ENCODE measurements at places on chromosomes 16 and 17.

GRCh38 chr17:10739386-10739785 lies 9.6 kb upstream of the TMEM220 start:
- H3K27ac ChIP-seq: no peak overlapping the region
- DNase-seq: no peak
- peaks cover 3% of the 10 kb centered on the region for H3K4me1 ChIP-seq
- H3K4me3 ChIP-seq: no peak overlapping the region
- peaks cover 28% of the 10 kb centered on the region for H3K27me3 ChIP-seq

GRCh38 chr17:46862949-46863348 lies 11.6 kb downstream of the WNT9B start:
- no peak overlapping the region for H3K27ac ChIP-seq
- no peaks in the 10 kb centered on the region for H3K36me3 ChIP-seq
- no peak for DNase-seq
- H3K27me3 ChIP-seq: peaks cover 83% of the 10 kb centered on the region

- H3K4me1 ChIP-seq: peaks cover 65% of the 10 kb centered on the region
- peak overlapping the region; percentile 87 for H3K4me3 ChIP-seq
- no peaks in the 10 kb centered on the region for H3K27me3 ChIP-seq
- peaks cover 15% of the 10 kb centered on the region for H3K36me3 ChIP-seq
- H3K27ac ChIP-seq: peak overlapping the region; percentile 94
These were observed 548 bp upstream of the ADGRG5 start for GRCh38 chr16:57541754-57542435.

DNA sequence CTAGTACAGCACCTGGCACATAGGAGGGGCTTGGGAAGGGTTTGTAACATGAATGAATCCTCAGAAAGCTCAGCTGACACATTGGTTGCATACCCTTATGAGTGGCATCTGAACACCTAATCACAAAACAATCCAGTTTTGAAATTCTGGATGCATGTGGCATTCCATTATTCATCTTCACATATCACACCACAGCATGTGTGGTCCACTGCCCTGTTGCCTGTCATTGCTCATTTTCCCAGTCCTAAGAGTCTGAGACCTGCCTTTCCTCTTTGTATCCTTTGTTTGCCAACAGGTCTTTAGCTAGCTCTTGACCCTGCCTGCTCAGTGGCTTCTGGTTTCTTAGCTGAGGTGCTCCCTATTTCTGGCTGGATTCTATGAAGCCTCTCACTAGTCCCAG lies 170.8 kb upstream of the ASIC2 start:
- H3K27ac ChIP-seq: no peak overlapping the region
- no peak for DNase-seq
- H3K27me3 ChIP-seq: peaks cover 45% of the 10 kb centered on the region
- no peaks in the 10 kb centered on the region for H3K4me1 ChIP-seq
- peaks cover 3% of the 10 kb centered on the region for H3K36me3 ChIP-seq
